ENCODE measurements at places on chromosomes 1 and 21. TPM values are rescaled to one million over a fixed set of nuclear protein-coding genes. Genes with fewer than 3 reads are reported as not detected.

GRCh38 chr1:25904943-25905679 lies 1.1 kb downstream of the STMN1 start:
- peak; percentile 93 for DNase-seq

- no peak for DNase-seq
Observed at GRCh38 chr1:96730574-96731298, 9.2 kb downstream of the PTBP2 start.

- no peak for DNase-seq
Observed at GRCh38 chr1:183121609-183122008, 64.5 kb upstream of the LAMC2 start.

- DNase-seq, result no peak
Observed at GRCh38 chr1:205920861-205921569, 22.2 kb downstream of the SLC26A9 start.

- DNase-seq, result no peak
Observed at GRCh38 chr1:175477248-175477647, 266.1 kb downstream of the TNR start.

DNA sequence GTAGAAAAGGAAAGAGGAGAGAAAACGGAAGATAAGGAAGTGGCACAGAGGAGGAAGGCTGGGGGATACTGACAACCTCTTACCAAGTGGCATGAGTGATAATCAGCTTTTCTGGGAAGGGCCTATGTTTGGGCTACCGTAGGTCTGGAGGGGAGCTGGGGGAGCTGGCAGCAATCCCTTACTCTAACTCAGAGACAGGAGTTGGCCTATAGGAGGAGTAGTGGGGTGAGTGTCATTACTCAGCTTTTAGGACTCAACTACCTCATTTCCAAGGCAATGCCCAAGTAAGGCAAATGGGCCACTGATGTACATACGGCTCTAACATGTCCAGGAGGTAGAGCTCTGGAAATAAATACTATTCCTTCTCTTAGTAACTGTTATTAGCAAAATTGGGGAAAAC lies 48.7 kb upstream of the DMRTA2 start:
- DNase-seq, result no peak

- DNase-seq, result no peak
Observed at GRCh38 chr1:32150847-32151246, 28.6 kb upstream of the TXLNA start.

DNA sequence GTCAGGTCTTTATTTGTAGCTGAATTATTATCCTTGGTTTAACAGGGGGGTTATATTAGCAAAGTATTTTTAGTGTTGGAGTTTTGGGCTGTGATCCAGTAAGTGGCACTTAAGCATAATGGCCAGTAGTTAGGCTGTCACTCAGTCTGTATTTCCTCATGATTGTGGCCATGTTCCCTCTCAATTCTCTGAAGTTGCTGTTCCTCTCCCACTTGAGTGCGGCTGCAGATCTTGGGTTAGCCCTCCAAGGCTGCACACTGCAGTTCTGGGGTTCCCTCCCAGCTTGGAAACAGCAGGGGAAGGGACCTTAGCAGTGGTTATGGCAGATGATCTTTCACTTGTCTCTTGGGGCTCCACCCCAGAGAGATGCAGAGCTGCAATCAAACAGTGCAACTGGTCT lies 23.2 kb upstream of the DENND1B start:
- DNase-seq, result no peak

- DNase-seq, result no peak
Observed at GRCh38 chr1:245332513-245332912, 177.7 kb downstream of the KIF26B start.

GRCh38 chr1:31595836-31596736 lies 19.8 kb downstream of the TINAGL1 start:
- DNase-seq, result no peak

DNA sequence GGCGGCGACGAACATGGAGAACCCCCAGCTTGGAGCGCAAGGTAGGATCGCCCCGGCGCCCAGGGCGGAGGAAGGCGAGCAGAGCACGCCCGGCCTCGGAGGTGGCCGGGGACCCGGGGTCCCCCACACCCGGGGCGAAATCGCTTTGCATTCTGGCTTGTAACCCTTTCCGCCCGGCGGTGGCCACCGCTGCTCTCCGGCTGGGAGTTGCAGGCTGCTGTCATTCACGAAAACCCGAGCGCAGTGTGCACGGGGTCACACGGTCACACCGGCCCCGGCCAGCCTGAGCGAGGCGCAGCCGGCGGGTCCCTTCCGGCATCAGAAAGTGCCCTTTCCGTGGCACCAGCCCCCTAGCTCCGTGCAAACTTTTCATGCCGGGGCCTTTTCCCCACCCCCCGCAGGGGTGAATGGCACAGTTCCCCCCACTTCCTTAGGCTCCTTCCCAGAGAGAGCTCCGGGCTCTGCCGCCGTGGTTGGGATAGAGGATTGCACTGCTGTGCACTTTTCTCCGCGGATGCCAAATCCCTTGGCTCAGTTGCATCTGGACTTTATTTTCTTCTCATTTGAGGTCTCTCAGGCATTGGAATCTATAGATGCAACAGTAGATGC lies 802 bp downstream of the KAZN start:
- DNase-seq, result no peak

DNA sequence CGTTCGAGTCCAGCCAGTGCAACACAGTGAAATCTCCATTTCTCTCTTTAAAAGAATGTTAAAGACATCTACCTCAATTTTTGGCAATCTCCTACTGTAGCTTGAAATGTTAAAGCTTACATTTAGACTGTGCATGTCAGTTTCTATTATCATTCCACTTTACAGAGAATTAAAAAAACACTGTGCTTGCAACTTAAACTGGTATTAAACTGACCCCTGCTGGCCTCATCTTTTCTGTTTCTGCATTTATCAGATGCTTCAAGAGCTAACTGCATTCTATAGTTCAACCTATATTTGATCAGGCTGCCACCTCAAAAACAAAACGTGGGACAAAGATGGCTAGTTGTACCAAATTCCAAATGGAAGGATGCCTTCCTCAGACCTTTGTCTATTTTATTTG lies 226.5 kb downstream of the SMYD3 start:
- peak; percentile 29 for DNase-seq

- DNase-seq, result peak; percentile 47
Observed at GRCh38 chr1:41503538-41504113, 19.1 kb upstream of the EDN2 start.

- DNase-seq, result no peak
Observed at GRCh38 chr1:116157096-116157495, 45.9 kb downstream of the MAB21L3 start.

GRCh38 chr21:43892984-43893535 lies 28.0 kb downstream of the AGPAT3 start:
- no peak for DNase-seq

The GCSAML gene
- total RNA-seq, result 0.12 TPM

The HES2 gene
- total RNA-seq, result under 0.01 TPM

The SH2D1B gene
- 0.12 TPM for total RNA-seq

The ZNF697 gene
- 6.6 TPM for total RNA-seq

The CSF1 gene
- 51.5 TPM for total RNA-seq
